ENCODE measurements at places on chromosomes 1 and 21.

DNA sequence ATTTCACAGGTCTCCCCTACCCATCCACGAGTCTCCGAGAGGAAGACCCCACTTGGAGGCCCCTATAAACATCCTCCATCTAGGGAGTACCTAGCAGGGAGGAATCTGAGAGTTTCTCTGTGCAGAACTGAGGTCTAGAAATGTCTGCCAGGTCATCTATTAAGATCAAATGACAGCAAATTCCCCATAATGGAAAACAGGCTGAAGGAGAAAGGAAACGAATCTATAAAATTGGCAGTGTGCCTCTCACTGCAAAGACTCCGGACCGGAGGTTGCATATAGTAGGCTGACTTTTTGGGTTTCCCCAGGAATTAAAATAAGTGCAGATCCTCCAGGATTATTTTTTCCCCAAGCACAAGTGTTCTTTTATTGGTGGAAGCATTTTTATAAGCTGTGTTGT lies 57.7 kb downstream of the NMNAT2 start:
- no peak for DNase-seq

- no peak for DNase-seq
Observed at GRCh38 chr1:185050823-185051451, 5.6 kb downstream of the RNF2 start.

DNA sequence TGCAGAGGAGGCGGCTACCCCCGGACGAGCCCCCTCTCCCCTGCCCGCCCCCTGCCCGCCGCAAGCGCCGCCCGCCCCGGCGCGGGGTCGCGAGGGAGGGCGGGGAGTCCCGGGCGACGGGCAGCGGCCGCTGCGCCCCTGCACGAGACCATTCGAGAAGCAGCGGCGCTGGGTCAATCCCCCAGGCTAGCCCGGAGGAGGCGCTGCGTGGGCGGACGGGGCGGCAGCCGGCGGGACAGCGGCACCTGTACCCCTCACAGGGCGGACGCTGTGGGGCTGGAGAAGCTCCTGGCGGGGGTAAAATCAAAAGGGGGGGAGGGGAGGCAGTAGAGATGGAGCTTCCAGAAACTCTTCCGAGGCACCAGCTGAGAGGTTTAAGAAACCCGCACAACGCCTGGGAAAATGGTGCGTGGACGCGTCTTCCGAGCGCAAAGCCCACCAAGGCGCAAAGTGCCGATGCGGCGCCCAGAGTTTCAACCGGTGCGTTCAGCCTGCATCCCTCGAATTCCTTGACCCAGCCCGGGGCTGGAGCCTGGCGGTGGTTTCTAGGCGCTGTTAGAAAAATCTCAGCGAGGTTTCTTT lies at the start of gene PLPPR5:
Gene PLPPR5 (minus strand): TSS at position 1 of the 582 bp plus-strand sequence. CDS start 190 bp downstream, outside the sequence.
- DNase-seq: no peak

DNA sequence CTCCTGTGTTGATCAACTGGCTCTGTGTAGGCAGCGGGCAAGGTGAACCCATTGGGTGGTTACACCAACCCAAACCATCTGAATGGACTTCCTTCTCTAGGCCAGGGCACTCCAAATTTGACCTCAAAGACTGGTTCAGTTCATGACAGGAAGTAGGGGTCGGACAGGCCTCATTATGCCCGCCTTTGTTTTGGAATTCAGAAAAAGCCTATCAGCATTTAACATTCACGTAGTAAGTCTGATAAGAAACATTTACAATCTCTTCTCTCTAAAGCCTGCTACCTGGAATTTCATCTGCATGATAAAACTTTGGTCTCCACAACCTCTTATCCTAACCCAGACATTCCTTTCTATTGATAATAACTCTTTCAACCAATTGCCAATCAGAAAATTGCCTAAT lies 97.1 kb upstream of the ETV3 start:
- DNase-seq: no peak

DNA sequence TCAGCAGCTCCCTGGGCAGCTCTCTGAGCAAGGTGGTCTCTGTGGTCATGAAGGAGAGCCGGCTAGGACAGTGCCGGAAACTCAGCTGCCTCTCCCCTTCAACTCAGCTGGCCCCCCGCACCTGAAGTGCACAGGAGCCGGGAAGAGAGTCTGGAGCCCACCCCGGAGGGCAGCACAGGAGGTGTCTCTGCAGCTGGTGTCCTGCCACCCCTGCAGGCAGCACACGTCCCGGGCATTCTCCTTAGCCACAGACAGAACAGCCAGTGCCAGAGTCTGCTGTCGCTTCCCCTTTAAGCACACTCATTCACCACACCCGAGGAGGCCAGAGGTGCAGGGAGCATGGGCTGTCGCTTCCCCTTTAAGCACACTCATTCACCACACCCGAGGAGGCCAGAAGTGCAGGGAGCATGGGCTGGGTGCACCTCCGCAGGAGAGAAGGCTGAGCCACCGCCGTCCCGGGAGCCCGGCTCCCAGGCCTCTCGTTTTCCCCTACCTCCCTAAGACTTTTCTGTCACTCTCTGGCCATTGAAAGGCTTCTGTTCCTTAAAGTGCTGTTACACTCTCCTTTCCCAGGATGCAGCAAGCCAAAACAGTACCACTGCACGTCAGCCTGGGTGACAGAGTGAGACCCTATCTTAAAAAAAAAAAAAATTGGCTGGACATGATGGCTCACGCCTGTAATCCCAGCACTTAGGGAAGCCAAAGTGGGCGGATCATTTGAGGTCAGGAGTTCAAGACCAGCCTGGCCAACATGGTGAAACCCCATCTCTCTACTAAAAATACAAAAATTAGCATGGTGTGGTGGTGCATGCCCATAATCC lies 16.9 kb upstream of the SAMD11 start:
- no peak for DNase-seq

DNA sequence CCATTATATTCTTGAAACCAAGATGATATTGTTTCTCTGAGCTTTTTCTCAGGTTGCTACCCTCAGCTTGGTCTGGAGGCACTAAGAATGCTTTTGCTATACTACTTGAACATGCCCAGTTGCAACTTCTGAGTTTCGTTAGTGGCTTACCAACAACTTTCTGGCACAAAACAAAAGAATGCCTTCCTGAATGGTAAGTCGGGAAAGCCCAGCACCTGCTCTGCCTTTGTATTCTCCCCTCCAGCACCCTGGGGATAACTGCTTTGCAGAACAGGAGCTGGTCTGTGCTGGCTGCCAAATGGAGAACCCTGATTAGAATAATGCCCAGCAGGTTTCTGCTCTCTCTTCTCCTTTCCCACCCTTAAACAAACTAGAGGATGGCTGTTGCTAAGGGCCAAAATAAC lies 149.3 kb downstream of the TGFB2 start:
- no peak for DNase-seq
